Astrocyte of the spinal cord (primary cell): ENCODE measurements at places on chromosomes 2 and 18.

DNA sequence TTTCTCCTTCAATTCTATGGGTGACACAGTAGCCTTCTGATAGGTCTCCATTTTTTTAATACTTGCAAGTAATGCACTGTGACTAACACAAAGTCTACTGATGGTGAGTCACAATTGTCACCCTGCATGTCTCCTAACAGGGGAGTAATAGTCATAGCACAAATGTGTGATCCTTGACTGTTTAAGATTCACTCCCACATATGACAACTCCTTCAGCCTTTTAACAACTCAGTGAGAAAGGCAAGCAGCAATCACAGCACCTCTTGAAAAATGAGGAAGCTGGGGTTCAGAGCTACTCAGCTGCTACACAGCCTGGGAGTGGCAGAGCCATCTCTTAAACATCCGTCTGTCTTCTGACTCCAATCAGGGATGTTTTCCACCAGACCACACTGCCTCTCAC is 63.8 kb downstream of the EHD3 start:
- DNase-seq: no peak

- peak; percentile 23 for DNase-seq
These were observed 2.9 kb upstream of the DGKD start for GRCh38 chr2:233351423-233351822.

DNA sequence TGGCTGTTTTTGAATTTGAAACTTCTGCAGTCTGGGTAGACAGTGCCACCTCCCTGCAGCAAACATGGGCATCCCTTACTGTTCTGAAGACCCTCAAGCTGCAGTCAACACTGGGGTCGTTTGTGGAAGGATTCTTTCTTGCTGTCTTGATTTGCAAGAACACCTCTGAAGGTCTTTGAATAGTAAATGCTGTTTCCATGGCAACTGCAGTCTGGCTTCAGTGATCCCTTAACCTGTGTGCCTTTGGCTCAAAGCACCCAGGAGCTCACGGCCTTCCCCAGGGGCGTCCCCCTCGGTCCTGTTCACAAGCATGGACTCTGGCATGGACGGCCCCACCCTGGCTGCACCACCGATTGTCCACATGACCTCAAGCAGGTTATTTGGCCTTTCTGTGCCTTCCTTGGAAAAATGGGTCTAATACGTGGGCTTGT is 38.3 kb downstream of the LRRFIP1 start:
- no peak for DNase-seq

GRCh38 chr18:78688916-78689315 is 290.7 kb upstream of the SALL3 start:
- no peak for DNase-seq

- no peak for DNase-seq
These were observed 10.9 kb upstream of the MYOM1 start for GRCh38 chr18:3230401-3231334.

GRCh38 chr18:44732599-44732998 is 51.9 kb downstream of the SETBP1 start:
- DNase-seq: no peak

DNA sequence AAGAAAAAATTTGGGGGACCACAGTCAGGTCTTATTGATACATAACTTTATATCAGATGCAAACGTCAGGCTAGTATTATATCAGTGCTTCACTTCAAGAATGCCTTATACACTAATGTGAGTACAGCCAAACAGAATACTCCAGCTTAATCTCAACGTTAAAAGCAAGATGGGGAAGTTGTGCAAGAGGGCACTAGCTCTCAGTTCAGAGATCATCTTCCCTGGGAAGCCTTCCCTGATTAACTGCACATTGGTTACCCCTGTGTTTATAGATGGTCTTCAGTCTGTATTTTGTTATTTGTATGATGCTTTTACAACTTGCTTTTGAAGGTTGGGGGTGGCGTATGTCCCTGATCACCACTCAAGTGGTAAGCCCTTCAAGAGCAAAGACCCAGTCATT is 11.4 kb downstream of the EPAS1 start:
- DNase-seq: no peak
